ENCODE measurements at places on chromosomes 3 and 15.

GRCh38 chr3:175612487-175613196, 753.5 kb downstream of the NAALADL2 start:
- DNase-seq: no peak

GRCh38 chr3:39910826-39911464, 101.5 kb downstream of the MYRIP start:
- DNase-seq: no peak

DNA sequence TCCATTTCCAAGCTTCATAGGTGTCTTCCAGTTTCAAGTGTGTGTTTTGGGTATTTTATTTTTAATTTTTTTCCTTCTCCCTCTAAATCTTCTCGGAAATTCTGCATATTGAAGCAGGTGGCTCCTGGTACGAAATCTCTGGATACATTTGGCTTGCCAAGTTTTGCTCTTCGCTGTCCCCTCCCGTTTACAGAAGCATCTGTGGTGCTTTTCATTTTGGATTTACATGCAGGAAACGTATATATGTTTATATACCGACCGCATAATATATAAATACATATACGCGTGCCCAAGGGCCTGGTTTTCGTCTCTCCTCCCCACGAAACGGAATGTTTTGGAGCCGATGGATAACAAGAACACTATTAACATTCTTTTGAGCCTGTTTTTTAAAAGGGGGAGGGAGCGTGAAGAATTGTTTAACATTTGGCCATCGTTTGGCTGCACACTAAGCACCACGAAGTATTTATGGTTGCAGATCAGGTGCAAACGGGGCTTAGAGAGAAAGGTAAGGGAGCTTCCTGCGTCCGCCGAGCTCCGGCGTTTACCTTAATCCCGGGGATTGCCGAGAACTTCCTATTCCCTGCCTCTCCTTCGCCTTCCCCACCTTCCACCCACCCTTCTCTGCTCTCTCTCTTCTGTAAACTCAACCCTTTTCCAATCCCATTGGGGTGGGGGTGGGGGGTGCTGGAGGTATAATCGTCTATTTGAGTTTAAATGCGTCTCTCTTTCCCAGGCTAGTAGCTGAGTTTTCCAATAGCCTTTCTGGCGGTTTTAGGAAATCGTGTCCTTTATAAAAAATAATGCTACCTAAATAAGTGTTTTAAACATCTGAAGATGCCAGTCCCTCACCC, 1.1 kb upstream of the NLGN1 start:
- no peak for DNase-seq

- peak; percentile 54 for DNase-seq
Measured at GRCh38 chr3:105368566-105369499, 2.1 kb downstream of the ALCAM start.

- no peak for DNase-seq
Measured at GRCh38 chr15:28913171-28913765, 27.5 kb downstream of the APBA2 start.

GRCh38 chr3:135895106-135895733, 70.3 kb upstream of the PPP2R3A start:
- peak; percentile 30 for DNase-seq

GRCh38 chr3:12182687-12183441, 24.2 kb upstream of the TIMP4 start:
- no peak for DNase-seq

- DNase-seq: no peak
Measured at GRCh38 chr3:160027541-160028195, 39.0 kb downstream of the IL12A start.

DNA sequence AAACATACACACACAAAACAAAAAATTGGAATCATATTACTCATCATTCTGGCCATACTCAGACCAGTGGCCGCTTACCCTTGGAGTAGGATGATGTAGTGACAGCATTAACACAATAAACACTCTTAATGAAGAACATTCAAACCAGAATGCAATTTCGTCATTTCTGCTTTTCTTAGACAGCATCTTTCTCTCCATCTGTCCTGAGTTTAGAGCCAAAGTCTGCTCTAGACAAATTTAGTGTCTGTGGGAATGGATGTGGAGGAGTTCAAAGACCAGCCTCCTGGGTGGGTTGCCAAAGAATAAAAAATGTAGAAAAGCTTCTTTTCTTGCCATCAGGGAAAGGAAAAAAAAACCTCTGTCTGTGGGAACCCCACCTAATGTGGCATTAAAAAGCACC, 212.4 kb upstream of the POU1F1 start:
- DNase-seq: no peak

- no peak for DNase-seq
Measured at GRCh38 chr3:46283881-46284450, 41.7 kb downstream of the CCR3 start.

GRCh38 chr3:183073839-183074238, 25.5 kb downstream of the MCCC1 start:
- no peak for DNase-seq

GRCh38 chr3:82201316-82201715, 439.9 kb upstream of the GBE1 start:
- no peak for DNase-seq

- DNase-seq: no peak
Measured at GRCh38 chr3:100563652-100564211, 45.7 kb upstream of the ADGRG7 start.

DNA sequence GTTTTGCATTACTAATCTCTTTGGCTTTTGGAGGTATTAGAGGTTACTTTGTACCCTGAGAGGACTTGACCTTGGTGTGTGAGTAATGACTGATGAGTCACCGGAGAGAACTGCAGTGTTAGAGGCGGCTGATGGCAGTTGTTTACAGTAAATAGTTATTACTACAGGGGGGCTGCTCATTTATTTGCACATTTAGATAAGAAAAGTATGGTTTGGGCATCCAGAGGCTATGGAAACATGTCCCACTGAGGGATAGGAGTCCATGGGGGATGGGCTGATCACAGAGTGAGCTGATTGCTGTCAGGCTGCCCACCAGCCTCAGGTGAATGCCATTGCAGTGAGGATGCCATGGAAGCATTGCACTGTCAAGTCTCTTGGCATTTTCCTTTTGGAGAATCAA, 17.3 kb upstream of the STAC start:
- no peak for DNase-seq

GRCh38 chr15:24856397-24857390, 98.1 kb upstream of the SNRPN start:
- DNase-seq: no peak

- no peak for DNase-seq
Measured at GRCh38 chr3:60226912-60227311, 1024.3 kb downstream of the FHIT start.

GRCh38 chr3:88147261-88147660, 2.5 kb upstream of the C3orf38 start:
- no peak for DNase-seq

DNA sequence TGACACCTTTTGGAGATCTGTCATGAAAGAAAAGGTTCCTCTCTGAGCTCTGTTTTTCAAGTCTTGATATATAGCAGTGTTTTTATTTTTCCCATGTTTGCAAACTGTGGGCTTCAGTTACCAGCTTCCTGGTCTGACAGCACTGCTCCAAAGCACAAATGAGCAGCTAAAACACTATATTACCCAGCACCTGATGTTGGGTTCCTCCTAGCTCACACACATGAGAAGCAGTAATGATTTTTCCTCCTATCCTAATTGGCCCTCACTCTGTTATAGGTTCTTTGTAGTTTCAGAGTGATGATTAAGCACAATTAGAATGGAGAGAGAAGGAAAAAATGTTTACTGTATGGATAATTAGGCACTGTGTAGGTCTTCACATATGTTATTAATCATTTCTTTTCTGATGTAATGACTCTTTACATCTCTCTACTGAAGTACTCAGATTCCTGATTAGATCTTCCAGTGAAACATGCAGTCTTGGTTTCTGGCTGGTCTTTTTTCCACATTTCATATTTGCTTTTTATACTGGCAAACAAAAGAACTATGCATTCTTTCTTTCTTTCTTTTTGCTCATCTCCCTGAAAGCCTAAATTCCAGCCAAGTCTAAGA, 939.7 kb downstream of the NSUN3 start:
- no peak for DNase-seq

DNA sequence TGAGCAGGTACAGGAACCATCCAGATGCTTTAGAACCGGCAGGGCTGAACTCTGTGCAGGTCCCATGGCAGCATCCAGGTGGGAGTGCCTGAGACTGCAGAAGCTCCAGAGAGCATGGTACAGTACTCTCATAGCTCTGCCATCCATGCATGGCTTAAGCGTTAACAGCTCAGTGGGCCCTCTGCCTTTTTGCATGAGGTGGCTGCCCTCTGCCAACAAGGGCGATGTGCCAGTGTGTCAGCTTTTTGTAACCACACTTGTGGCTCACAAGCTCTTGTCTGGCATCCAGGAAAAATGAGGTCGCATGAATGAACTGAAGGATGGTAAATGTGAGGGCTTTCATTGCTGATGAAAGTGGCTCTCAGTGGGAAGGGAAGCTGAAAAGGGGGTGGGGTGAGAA, 950.1 kb downstream of the DIPK2A start:
- no peak for DNase-seq

DNA sequence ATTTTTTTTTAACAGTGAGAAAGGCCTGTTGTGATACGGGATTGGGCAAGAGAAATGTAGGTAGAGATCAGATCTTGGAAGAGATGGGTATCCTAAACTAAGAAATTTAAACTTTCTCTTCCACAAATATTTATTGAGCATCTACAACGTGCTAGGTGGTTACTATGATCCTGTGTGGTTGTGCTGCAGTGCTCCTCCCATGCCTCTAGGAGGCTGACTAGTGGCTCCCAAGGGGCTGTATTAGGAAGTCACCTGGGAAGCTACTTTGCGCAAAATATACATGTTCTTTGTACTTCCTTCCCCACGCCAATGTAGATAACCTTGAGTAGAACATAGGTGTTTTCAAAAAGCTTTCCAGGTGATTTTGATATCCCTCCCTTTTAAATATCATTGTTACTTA, 27.2 kb downstream of the USP3 start:
- DNase-seq: no peak

DNA sequence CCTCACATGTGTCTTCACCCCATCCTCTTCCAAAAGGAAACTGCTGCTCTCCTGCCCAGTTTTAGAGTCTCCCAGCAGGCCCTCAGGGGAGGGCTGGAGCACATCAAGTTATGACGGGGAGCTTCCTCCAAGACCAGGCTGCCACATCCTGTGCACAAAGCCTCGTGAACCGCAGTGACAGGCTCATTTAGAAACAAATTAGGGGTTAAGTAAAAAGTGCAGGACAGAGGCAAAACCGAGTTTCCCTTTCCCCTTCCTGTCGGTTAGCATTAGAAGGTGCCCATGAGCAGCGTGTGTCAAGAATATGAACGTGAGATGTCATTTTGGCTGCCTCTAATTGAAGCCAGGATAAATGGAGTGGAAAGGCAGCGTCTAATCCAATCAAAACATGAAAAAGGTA, 199.7 kb downstream of the ARRDC4 start:
- DNase-seq: no peak

- DNase-seq: no peak
Measured at GRCh38 chr3:77873598-77873997, 833.7 kb downstream of the ROBO2 start.

DNA sequence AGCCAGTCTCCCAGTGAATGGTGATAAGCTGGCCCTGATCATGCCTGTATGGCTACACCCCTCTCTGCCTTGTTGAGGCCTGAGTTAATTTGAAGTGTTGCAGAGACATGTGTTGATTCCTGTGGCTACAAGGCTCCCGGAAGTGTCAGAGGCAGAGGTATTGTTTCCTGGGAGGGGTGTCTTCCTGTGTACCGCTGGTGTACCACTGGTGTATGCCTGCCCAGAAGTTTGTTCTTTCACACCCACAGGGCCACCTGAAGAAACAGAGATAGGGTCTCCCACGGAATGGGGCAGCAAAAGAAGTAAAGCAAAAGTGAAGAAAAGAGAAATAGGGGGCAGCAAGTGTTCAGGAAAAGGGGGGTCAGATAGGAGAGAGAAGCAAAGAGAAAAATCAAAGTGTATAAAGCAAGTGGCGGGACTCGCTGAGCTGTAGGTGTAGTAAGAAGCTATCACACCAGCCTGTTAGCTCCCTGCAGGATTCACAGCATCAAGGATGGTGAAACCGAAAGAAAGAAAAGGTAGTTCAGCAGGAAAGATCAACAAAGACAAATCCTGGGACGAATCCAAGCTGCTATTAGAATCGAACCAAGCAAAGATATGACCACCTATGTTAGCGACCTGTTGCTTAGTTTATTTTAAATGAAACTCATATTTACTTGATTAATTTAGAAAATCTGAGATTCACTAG, 36.6 kb upstream of the CD47 start:
- DNase-seq: peak; percentile 36

GRCh38 chr15:80934761-80935221, 54.8 kb downstream of the MESD start:
- DNase-seq: no peak

DNA sequence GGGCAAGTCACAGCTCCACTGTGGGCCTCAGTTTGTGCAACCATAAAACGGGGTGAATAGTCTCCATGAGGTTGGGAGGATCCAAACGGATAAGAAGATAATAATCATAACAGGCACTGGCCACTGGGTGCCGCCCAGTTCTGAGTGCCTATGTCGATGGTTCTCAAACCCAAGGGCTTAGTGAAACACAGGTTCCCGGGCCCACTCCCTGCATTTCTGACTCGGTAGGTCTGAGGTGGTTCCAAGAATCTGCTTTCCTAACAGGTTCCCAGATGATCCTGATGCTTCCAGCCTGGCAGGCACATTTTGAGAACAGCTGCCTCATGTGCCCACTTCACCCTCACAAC, 21.2 kb downstream of the ALS2CL start:
- DNase-seq: no peak

- DNase-seq: no peak
Measured at GRCh38 chr3:166388321-166388720, 551.1 kb upstream of the BCHE start.

DNA sequence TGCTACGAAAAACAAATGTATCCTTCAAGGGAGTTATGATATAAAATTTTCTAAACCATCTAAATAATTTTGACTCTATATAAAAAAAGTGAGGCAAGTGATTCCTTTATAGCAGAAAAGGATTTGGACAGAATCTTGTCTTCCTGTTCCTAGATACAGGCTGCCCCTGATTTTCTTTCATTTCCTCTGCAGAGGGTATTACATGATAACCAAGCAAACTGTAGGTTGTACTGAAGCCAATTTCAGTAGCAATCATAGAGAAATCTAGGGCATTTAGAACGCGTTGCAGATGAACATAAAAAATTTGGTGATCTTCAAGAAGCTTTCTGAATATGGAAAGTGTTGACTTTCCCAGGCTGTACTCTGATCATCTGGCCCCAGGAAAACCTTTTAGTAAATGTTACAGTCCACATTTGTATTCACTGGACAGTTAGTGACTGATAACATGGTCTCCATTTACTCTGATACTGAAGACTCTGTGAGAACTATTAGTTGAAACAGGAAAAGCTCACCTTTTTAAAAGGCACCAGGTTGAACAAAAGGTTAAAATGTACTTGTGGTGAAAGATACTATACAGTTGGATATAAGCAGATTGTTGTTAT, 9.1 kb upstream of the UTS2B start:
- DNase-seq: no peak
